Stimulated activated CD4-positive, alpha-beta T cell treated with anti-CD3 and anti-CD28 coated beads, Interleukin-15, amount 100 ng/mL, for 24 hours (primary cell): ENCODE measurements at places on chromosomes 2 and 18.

DNA sequence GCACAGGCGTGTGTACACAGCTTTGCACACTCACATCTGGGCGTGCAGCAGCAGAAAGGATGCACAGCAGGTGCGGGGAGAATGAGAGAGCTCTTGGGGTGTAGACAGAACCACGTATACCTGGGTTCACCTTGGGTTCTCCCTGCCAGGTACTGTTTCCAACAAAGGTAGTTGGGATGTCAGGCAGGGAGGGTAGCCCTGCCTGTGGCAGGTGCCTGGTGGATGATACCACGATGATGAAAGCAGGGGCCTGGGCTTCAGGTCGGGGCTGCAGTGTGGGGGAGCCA is 6.5 kb upstream of the ARID5A start:
- DNase-seq, result no peak

- no peak for DNase-seq
Observed at GRCh38 chr2:82811946-82812345, 1647.1 kb downstream of the SUCLG1 start.

- no peak for DNase-seq
Observed at GRCh38 chr2:162063899-162064298, 10.1 kb downstream of the DPP4 start.

GRCh38 chr18:2797951-2798350 is 48.9 kb upstream of the EMILIN2 start:
- DNase-seq, result no peak

DNA sequence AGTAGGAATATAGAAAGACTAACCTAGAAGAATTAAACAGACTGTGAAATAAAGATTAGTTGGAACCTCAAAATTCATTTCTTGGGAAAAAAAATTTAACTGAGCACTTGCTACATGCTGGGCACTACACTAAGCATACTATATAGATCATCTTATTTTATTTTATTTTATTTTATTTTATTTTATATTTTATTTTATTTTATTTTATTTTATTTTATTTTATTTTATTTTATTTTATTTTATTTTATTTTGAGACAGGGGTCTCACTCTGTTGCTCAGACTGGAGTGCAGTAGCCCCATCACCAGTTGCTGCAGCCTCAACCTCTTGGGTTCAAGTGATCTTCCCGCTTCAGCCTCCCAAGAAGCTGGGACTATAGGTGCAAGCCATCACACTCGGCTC is 74.5 kb upstream of the DSC1 start:
- DNase-seq, result no peak

DNA sequence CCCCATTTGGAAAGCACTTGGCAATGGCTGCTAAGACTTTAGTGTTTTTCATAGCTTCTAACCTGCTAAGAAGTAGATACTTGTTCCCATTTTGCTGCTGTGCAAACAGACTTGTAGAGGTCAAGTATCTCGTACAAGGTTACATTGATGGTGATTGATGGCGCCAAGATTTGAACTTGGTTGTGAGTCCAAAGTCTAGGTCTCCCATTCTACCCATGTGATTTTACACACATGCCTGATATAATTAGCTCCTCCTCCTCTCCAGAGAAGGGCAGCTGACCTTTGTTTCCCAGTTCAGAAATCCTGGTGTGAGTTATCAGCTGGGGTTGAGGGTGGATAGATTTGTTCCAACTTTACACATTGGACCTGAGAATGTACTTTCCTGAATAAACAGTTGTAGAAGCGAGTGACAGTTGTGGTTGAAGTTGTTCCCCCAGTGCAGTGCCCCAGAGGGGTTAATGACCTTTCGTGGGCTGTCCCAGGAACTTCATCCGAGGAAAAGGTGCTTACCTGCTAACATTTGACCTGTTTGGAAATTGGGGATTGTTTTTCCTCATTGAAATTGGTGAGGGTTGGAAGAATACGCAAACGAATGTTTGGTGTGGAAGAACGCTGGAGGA is 10.4 kb downstream of the TCF7L1 start:
- no peak for DNase-seq
